ENCODE measurements at places on chromosomes 6 and 20.
A peak's percentile ranks its signal among the peaks of the same experiment; 100 is the strongest.

- no peak for DNase-seq
These were observed 1062.0 kb downstream of the HACE1 start for GRCh38 chr6:103797738-103798137.

GRCh38 chr6:46935687-46936086, 13.9 kb upstream of the ADGRF5 start:
- DNase-seq, result peak; percentile 8

DNA sequence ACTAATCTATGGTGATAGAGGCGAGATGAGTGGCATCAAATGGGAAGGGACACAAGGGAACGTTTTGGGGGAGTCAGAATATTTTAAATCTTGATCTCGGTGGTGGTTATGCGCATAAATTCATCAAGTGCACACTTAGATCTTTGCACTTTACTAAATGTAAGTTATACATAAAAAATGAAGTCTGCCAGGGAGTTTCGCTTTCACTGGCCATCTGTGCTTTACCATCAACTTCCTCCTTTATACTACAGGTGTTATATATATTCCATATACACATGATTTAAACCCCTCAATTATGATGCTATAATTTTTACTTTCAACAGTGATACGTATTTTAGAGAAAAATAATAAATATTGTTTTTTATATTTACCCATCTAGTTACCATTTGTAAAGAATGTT, 97.6 kb upstream of the AKIRIN2 start:
- no peak for DNase-seq

DNA sequence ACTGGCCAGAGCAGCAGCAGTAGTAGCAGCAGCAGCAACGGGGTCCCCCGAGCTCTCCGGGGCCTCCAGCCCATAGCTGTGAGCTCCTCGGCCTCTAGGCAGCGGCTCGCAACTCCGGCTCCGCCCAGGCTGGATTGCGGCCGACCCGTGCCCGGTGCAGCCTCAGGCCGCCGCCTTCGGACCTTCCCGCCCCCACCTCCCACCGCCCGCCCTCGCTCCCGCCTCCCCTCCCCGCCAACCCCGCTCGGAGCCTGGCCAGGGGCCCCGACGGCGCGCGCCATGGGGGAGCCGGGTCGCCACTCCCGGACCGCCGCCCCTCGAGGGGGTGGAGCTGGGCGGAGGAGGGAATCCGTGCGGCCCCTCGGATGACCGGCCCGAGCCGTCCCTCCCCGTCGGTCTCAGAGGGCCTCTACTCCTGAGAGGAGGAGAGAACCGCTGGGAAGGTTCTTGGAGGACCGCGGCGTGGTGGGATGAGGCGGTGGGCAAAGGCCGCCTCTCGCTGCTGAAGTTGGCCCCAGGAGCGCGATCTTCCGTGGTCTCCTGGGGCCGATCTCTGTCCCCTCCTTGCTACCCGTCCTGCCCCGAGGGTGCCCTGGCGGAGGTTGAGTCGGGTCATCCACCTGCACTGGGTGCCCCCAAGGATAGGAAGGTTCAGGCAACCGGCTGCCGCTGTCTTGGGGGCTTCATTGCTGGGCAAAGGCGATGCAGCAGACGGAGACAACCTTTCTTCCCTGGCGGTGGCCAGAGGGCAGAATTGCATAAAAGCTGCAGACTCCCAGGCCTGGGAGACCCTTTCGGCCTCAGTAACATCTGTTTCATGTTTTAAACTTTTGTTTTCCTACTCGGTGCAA, at the start of gene ADAM33:
TSS of gene ADAM33 (minus strand) at position 80 of the 851 bp plus-strand sequence. CDS start at position 74, 6 bp downstream.
- no peak for DNase-seq

- peak; percentile 20 for DNase-seq
These were observed 111.1 kb upstream of the CCDC28A start for GRCh38 chr6:138662471-138662870.

All from kidney tubule cell (primary cell).